Activated CD8-positive, alpha-beta T cell treated with anti-CD3 and anti-CD28 coated beads, Interleukin-2, amount 10 ng/mL, durations not matched to agents 7 days and 5 days (primary cell): ENCODE measurements at places on chromosomes 12 and 14. TPM values are rescaled to one million over a fixed set of nuclear protein-coding genes. Genes with fewer than 3 reads are reported as not detected.

The HPD gene
- total RNA-seq, result not detected

The PPP1R1A gene
- not detected for total RNA-seq

The GLT8D2 gene
- total RNA-seq, result not detected

The SLC6A13 gene
- total RNA-seq, result not detected

The KRT7 gene
- 14.7 TPM for total RNA-seq

The CISTR gene
- total RNA-seq, result not detected

The CIROP gene
- total RNA-seq, result not detected

The AGAP2 gene
- total RNA-seq, result 72.5 TPM

The SLC7A7 gene
- 0.23 TPM for total RNA-seq

The ANKS1B gene
- total RNA-seq, result not detected

The CRADD gene
- 10.8 TPM for total RNA-seq

The HOXC10 gene
- not detected for total RNA-seq

The KRT72 gene
- 0.40 TPM for total RNA-seq

The C1S gene
- 0.90 TPM for total RNA-seq

The GARIN6 gene
- not detected for total RNA-seq

The ASIC1 gene
- 27.9 TPM for total RNA-seq

The OTX2 gene
- total RNA-seq, result not detected

The DPY19L2 gene
- 1.9 TPM for total RNA-seq
